ENCODE measurements at places on chromosomes 4 and X. TPM values are rescaled to one million over a fixed set of nuclear protein-coding genes. Genes with fewer than 3 reads are reported as not detected.

The GAGE12J gene
- not detected for total RNA-seq

The SCRG1 gene
- under 0.01 TPM for total RNA-seq

The ZNF157 gene
- under 0.01 TPM for total RNA-seq

The SERPINA7 gene
- not detected for total RNA-seq

The RASSF6 gene
- not detected for total RNA-seq

The HSD17B13 gene
- total RNA-seq = not detected

The NSUN7 gene
- total RNA-seq = 0.15 TPM

The NCBP2L gene
- total RNA-seq = 0.46 TPM

The PCYT1B gene
- total RNA-seq = 1.3 TPM

The EDA2R gene
- total RNA-seq = 4.0 TPM

The TMEM187 gene
- 9.3 TPM for total RNA-seq

The TBX22 gene
- total RNA-seq = not detected

The GAGE2A gene
- total RNA-seq = not detected

The MAGEB1 gene
- total RNA-seq = not detected

The ZBTB33 gene
- total RNA-seq = 29.6 TPM

The ZIC3 gene
- not detected for total RNA-seq

The CACNA1F gene
- total RNA-seq = under 0.01 TPM

The SMIM31 gene
- total RNA-seq = not detected

The GPC4 gene
- not detected for total RNA-seq

The TMLHE gene
- 21.4 TPM for total RNA-seq

The ARHGAP36 gene
- total RNA-seq = not detected

The APELA gene
- not detected for total RNA-seq

The NMU gene
- total RNA-seq = not detected

The PABPC1L2B gene
- total RNA-seq = not detected
